ENCODE measurements at places on chromosomes 2 and 18.

DNA sequence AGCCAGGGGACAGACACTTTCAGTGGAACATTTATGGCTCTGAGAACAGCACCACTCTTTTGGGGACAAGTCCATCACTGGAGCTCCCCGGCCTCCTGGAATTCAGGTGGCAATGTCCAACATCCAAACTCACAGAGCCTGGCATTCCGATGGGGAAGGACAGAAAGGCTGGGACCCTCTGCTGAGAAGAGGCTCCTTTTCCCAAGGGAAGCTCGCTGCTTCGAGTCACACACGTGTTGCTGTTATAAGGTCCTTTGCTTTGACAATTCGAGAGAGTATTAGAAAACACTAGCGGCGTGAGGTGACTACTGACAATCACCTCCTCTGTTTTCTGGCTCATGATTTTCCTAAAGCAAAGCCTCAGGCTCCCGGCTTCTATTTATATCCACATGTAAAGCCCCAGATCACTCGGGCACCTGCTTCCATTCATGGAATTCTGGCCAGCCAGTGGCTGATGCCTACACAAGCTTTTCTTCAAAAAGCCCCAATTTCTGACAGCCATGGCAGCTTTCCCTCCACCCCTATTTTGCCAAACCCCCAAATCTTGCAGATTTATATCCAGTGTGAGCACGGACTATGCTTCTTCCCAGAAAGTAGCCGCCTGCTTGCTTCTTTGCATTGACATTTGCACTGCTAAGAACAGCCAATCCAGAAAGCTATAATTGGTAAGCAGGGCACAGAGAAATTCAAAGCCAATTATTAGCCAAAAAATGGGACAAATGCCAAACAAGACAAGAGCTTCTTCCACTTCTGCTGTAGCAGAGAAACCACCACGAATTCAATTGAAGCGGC, 67.3 kb downstream of the NDUFA10 start:
- no peak for DNase-seq

DNA sequence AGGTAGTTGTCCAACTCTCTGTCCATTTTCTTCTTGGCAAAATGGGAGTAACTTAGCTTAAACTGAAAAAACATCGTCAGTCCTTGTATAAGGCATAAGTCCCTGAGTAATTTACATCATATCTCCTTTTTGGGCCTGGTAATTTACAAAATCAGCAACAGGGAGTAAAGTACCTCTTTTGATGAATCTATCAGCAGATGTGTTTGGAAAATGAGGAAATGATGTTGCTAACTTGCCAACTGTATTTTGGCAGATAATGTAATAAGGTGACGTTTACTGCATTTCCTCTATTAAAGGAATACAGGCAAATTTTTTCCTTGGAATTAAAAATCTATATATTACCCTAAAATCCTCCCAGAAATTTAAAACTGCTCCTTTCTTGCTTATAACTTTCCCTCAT, 29.2 kb downstream of the ANKRD44 start:
- DNase-seq = no peak

- DNase-seq = no peak
Observed at GRCh38 chr2:51579412-51579811, 547.5 kb upstream of the NRXN1 start.

- no peak for DNase-seq
Observed at GRCh38 chr2:168912466-168912865, 11.4 kb downstream of the G6PC2 start.

GRCh38 chr2:196248467-196249094, 77.2 kb upstream of the STK17B start:
- DNase-seq = no peak

GRCh38 chr2:200101922-200102321, 146.5 kb downstream of the MAIP1 start:
- no peak for DNase-seq

GRCh38 chr2:75336451-75336850, 137.1 kb upstream of the TACR1 start:
- no peak for DNase-seq

GRCh38 chr18:62452280-62452831, 70.5 kb upstream of the ZCCHC2 start:
- DNase-seq = no peak

DNA sequence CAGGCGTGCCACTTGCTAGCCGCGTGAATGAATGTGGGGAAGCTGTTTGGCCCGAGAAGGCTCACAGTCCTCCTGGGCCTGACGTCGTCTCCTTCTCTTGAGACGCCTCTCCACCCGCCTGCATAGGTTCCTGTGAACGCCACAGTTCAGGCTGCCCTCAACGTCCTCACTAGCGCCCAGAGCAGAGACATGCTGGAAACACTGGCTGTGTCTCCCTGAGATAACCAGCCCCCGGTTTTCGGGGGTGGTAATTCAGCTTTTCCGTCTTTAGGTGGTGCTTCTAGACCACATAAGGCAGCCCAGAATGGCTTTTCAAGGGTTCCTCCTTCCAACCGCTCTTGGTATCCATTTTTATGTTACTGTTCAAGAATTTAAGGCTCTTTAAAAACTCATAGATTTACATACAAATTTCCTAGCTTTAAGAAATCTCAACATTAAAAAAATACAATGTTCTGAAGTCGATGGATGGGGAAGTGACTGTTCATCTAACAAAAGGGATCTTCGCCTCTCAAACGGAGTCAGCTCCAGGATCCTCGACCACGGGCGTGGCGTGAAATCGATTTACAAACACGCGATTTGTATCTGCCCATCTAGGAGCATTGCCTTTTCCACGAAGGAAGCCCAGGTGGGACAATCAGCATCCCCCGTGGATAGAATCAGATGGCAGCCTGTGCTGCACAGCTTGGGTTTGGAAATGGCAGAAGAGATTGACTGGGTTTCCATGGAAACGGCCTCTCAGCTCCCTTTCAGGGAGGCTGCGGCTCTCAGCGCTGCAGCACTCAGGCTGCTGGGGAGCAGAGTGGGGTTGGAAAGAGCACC, 110.6 kb upstream of the PXDN start:
- no peak for DNase-seq

GRCh38 chr18:77054288-77054605, 78.3 kb downstream of the MBP start:
- DNase-seq = no peak

- no peak for DNase-seq
Observed at GRCh38 chr2:39377226-39377939, 59.7 kb downstream of the MAP4K3 start.

- DNase-seq = no peak
Observed at GRCh38 chr2:238406221-238406997, 20.3 kb upstream of the ASB1 start.

- no peak for DNase-seq
Observed at GRCh38 chr2:197677483-197677882, 2.1 kb upstream of the RFTN2 start.

GRCh38 chr2:50723286-50723938, 308.5 kb downstream of the NRXN1 start:
- no peak for DNase-seq

- DNase-seq = no peak
Observed at GRCh38 chr2:23782646-23783045, 144.3 kb downstream of the ATAD2B start.

GRCh38 chr2:182858671-182859070, 7.8 kb downstream of the FRZB start:
- DNase-seq = no peak

DNA sequence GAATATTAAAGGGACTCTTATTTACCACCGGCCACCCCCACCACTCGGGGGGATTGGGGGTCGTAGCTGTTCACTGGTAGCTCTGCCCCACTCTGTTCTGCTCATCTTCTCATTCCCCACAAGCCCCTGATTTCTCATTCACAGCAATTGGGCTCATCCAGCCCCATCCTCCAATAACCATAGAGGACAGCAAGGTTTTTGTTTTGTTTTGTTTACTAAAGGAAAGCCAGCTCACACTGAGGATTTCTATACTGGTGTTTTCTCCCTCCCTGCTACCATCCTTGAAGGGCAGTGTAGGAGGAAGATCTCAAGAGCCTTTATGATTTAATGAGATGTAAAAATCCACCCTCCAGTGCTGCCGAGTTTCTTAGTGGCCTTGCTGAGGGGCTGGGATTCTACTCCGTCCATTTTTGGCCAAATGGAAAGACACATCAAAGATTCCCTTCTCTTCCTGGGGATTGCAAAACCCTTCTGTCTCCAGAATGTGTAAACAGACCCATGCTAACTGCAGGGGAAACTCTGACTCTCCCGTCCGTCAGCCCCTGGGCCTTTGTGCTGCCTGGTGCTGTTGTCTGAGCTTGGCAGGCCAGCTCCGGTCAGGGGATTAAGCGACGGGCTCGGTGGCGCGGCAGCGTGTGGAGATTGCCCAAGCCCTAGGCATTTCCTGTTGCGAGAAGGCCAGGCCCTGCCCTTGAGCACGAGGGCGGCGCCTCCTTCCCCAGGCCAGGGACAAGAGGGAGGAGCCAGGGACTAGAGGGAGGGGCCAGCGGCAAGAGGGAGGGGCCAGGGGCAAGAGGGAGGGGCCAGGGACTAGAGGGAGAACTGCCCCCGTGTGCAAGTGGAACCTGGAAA, 165.0 kb downstream of the ANTXR1 start:
- DNase-seq = peak; percentile 4

DNA sequence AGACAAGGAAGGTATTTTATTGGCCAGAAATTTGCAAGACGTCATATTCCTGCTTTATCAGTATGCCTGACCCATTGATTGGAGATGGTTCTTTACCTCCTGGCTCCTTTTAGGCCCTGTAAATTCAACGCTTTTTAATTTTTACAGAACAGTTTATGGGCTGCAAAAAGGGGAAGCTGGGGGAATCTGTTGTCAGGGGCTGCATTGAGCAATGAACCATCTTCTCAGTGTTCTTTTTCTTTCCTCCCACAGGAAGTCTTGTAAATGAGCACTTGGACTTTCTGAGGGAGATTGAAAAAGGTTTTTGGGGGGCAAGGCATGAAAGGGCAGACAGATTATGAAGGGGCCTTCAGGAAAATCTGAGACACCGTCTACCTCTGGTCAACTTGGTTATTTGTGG, 503.6 kb upstream of the TNP1 start:
- DNase-seq = no peak

DNA sequence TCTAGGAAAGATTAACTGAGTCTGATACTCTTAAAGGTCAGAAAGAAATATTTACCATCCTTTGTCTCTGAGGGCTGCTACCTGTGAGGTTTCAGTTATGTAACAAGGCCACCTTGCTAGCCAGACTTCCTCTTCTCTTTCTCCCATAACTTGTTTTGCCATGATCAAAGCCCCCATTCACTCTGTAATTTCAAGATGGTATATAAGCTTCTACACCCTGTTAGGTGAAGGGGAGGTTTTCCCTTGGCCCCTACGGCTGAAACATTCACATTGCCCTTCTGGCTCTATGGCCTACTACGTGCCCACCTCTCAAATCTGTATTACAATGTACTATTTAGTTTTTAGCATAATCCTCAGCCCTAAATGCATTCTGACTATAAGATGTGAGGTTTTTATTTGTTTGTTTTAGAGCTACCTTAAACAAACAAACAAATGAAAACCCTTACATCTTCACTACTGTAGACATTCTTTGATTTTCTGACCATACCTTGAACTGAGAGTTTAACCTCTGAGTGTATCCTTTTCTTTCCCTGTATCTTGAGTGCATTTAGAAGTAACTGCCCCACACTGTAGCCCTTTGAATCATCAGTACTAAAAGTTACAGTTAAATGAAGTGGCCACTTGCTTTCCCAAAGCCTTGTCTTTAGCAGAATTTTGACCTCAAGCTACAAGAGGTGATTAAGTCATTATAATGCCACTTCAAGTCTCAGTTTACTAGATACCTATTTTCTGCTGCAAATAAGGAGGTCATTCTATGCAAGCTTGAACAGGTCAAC, 332.2 kb downstream of the SOCS6 start:
- DNase-seq = no peak

DNA sequence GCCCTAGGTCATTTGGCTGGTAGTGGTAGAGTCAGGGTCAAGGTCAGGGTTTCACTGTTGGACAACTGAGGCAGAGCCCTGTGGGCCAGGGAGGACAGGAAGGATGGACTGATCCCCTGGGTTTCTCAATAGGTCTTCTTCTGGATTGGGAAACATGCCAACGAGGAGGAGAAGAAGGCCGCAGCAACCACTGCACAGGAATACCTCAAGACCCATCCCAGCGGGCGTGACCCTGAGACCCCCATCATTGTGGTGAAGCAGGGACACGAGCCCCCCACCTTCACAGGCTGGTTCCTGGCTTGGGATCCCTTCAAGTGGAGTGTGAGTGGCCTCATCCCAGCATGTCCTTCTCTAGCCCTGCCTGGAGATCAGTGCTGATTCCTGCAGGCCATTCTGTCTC, 18.1 kb downstream of the VIL1 start:
- DNase-seq = no peak

DNA sequence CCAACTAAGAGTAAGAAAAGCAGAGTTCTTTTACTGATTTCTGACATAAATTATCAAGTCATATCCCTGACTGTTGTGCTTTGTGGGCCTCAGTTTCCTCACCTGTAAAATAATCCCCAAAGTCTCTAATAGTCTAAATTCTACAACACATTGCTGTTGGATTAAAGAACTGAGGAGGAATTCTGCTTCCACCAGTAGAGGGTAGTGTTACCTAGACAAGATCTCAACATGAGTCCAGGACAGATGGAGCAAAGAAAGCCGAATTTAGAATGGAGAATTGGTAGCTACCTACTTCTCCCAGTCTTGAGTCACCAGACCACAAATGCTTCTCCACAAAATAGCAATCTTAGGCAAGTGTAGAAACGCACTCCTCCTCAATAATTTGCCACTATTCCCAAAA, 462.5 kb upstream of the FSHR start:
- no peak for DNase-seq

DNA sequence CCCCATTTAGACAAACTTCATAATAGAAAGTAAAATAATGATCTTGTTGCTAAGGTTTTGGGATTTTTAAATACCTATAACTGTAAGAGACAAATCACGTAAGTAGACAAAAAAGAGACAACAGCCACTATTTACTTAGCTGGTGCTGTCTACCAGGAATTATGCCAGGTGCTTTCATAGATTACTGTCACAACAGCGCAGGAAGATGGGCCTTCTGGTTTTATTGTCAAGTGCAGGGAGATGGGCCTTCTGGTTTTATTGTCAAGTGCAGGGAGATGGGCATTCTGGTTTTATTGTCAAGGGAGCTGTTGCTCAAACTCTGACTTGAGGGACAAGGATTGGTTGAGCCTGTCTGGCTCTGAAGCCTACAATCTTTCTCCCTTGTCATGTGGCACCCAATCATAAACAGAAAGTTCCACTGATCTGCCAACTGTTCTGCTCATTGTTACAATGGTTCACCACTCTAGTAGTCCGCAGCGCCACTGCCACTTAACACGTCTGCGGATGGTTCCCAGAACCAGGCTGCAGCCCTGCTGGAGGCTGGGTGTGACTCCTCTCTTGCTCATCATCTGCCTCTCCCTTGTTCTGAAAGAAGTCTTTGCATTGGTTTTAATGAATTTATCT, 95.0 kb downstream of the RNF144A start:
- no peak for DNase-seq

All from CD4-positive, alpha-beta T cell treated with Interleukin-4 for 4 hours (primary cell).